Activated naive CD4-positive, alpha-beta T cell treated with anti-CD3 and anti-CD28 coated beads, Interleukin-2, amount 50 U/mL, for 16 hours (primary cell): ENCODE measurements at places on chromosomes 3 and 15.
A peak's percentile ranks its signal among the peaks of the same experiment; 100 is the strongest.

DNA sequence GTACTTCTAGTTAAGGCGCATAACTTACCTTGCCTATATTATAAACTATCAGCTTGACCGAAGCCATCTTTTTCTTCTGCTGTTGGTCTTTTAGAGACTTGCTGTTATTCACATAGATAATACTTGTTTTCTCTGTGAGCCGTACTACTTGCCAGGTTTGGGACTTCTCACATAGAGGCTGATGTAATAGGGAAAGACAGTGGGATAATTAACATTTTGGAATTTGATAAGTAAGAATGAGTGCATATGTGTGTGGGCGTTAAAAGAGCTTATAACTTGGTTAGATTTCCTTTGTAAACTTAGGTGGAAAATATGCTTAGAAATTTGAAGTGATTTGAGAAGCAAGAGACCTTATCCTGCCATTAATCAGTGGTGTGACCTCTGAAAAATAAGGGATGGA is 47.8 kb downstream of the FNDC3B start:
- no peak for DNase-seq

DNA sequence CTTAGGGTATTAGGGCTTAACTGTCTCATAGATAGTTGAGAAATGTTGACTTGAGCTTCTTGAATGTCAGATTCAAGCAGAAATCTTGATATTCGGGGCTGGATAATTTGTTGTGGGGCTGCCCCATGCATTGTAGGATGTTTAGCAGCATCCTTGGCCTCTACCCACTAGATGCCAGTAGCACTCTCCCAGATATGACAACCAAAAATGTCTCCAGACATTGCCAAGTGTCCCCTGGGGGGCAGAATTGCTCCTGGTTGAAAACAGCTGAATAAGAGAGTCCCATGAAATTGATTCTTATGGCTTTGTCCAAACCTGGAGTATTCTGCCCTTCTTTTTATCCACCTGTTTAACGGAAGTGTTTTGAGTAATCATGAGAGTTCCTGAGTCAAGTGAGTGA is 15.9 kb upstream of the LCMT2 start:
- DNase-seq: no peak

DNA sequence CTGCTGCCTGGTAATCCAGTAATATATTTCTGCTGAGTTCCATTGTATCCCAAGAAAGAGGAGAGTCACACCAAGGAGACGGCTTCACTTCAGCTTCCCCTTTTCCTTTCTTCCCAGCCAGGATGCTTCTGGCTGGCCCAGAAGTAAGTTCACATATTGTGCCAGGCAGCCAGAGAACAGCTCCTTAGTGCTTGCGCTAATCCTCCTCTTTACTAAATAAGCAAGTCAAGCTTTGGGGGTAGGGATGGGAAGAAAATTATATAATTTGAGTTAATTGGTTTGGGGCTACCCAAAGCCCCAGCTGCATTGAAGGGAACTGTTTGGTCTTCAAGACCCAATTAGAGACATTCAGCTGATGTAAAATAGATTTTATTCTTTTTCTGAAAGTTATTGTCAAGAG is 218.8 kb upstream of the HES1 start:
- no peak for DNase-seq

GRCh38 chr3:4358273-4358672 is 55.1 kb downstream of the SETMAR start:
- no peak for DNase-seq

DNA sequence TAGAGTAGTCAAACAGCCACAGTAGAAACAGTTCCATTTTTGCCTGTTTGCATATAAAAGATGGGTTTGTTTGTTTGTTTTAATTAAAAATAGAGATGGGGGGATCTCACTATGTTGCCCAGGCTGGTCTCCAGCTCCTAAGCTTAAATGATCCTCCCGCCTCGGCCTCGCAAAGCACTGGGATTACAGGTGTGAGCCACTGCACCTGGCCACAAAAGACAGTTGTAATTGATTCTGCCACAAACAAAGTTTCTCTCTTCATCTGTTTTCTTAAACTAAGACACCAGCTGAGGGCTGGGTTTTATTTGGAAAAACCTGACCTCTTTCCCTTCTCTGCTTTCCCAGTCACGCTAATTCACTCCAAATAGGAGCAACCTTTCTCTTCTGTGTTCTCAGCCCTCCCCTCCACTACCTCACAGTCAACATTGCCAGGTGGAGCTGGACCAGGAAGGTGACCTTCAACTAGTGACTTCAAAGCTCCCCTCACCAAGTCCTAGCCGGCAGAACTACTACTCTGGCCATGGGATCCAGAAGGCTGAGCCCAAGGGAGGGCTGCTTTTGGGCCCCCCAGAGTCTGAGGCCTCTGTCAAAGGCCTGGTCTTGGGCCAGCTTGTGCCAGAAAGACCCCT is 1.5 kb upstream of the IDH2 start:
- DNase-seq: no peak

DNA sequence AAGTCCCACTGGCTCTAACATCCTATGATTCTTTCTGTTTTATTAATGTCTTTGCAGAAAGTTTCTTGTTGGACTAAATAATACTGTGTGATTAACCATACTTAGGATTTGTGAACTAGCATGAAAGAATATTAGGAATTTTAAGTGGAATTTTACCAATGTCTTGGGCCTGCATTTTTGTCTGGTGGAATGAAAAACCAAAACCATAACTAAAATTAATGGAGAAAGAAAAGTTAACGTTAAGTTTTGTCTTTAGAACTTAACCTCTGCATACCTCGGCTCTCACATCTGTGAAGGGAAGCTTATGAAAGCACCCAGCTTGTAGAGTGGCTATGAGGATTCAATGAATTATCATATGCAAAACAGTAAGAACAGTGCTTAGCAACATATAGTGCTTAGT is 6.5 kb downstream of the FBN1 start:
- no peak for DNase-seq

- DNase-seq: no peak
Observed at GRCh38 chr3:133124511-133124910, 86.3 kb downstream of the TMEM108 start.

DNA sequence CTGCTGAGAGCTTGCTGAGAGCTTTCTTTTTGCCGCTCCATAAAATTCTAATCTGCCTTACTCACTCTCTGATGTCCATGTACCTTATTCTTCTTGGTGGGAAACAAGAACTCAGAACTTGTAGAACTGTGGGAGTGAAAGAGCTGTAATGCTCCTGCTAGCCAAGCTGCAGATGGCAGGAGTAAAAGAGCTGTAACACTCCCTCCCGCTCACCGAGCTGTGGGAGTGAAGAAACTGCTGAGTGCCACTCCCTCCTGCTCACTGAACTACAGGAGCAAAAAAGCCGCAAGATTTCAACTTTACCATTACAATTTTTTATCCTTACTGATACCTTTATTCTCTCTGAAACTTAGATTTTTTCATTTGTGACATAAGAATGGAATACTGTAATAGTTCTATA is 199.1 kb downstream of the SI start:
- no peak for DNase-seq

DNA sequence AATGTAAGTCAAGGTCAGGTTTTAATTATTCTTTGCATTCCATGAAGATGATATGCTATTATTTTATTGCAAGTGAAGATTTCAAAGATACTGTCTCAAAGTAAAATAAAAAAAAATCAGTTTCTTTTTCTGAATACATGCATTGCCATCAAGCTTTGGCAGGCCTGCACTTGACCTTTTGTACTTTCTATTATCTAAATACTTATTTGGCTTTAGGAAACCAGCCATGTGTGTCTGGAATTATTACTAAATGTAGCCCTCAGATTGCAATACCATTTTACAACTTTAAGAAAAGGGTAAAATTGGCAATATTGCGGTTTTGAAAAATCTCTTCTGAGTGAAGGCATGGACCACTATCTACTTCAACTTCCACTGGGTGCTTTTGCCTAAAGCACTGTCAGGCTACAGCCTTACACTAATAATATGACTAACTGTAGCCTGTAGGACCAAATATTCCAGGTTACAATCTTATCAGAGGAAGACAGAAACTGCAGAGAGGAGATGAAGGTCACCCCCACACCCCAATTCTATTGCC is 349.4 kb upstream of the DCBLD2 start:
- no peak for DNase-seq

- no peak for DNase-seq
Observed at GRCh38 chr15:76209942-76210341, 101.3 kb downstream of the ETFA start.

DNA sequence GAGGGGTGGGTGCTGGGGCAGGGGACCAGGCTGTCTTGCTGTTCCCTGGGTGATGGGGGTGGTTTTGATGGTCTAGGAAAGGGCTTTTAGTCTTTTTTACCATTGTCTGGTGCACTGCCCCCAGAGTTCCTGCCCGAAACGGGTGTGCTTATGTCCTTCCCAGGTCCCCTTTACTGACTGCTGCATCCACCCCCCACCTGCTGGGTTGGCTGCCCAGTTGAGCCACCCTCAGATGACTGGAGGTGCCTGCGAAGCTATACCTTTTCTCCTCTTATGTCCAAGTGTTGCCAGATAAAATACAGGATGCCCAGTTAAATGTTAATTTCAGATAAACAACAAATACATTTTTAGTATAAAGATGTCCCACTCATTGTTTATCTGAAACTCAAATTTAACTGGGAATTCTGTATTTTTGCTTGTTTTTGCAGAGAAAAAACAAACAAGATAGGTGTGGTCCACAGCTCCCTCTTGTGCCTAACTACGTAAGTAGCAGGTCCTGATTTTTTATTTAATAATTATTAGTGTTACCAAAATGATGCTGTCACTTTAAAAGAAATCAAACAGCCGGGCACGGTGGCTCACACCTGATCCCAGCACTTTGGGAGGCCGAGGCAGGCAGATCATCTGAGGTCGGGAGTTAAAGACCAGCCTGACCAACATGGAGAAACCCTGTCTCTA is 6.1 kb upstream of the RPP14 start:
- no peak for DNase-seq

- DNase-seq: no peak
Observed at GRCh38 chr3:134874737-134875413, 79.8 kb downstream of the EPHB1 start.

DNA sequence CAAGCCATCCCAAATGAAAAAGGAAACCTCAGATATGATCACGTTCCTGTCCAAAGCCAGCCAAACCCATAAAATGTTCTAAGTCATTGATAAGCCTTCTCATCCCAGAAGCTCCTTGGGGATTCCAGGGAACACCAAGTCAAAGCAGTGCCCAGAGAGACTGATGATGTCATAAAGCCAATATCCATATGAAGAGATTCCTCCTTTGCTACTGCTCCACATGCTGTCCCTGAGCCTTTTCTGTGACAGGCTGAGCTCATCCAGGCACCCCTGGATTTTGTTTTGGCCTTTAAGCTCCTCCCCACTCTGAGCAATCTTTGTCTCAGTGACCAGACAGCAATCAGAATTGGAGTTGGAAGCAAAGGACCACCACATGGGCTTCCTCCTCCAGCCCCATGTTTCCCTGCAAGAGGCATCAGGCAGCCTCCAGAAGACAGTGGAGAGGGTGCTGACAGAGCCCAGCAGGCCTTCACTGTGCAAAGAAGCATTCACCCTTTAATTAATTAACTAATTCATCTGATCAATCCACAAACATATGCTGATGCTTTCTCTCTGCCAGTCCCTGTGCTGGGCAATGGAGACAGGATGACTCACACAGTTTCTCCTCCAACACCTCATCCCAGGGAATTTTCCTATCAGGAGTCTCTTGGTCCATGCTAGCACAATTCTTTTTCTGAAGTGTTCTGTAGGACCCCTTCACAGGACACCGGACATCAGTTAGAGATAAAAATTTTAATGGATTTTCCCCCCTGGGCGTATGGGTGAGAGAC is 25.0 kb downstream of the MEX3B start:
- no peak for DNase-seq

DNA sequence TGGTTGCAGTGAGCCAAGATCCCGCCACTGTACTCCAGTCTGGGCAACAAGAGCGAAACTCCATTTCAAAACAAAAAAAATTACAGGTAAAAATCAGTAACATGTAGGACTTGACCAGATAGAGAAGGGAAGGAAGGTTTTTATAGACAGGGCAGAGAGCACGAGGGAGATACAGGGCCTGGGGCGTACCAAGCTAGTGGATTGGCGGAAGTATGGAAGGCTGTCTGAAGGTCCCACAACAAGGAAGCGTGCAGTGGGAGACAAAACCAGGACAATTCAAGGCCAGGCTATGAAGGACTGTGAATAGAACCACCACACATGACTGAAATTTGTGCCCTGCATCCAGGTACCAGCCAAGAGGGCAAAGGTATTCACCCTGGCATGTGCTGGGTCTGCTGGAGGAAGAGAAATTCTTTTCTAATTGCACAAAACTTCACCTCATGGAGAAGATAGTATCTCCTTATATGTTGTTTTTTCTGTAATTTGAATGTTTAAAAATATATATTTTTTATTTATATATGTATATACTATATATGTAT is 33.0 kb upstream of the BCL2A1 start:
- no peak for DNase-seq

GRCh38 chr15:63420333-63420747 is 38.7 kb upstream of the CA12 start:
- DNase-seq: no peak

GRCh38 chr3:39125841-39126500 is 18.5 kb downstream of the TTC21A start:
- DNase-seq: no peak

GRCh38 chr15:84736375-84736774 is 12.0 kb upstream of the ZNF592 start:
- peak; percentile 72 for DNase-seq

GRCh38 chr3:131730581-131730980 is 227.8 kb upstream of the MRPL3 start:
- DNase-seq: no peak

DNA sequence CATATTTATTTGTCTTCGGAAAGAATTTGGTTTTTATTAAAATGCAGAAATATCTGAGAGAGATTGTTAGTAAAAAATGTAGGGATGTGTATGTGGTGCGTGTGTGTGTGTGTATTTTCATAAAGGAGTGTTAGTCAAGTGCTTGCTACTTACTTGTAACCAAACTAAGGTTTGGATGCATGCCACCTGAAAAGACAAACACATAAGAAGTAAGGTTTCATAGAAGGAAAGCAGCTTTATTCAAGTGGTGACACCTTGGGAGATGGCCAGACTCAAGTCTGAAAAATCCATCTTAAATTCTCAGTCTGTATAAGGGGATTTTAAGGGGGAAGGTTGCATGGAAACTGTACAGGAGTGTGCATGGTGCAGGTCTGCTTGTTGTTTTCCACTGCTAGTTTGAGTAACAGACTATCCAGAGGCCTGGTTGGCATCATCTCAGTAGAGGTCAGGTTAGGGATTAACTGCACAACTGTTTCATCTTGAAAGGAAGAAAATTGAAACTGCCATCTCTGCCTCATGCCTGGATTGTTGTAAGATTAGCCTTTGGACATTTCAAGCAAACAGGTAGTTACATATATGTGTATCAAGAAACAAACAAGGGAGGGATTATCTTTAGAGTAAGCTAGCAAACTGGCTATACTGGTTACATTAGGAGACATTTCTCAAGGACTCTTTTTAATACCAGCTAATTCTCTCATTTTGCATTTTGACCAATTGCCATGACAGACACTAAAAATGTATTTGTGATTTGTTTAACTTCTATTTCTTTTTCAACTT is 196.7 kb downstream of the EPHA6 start:
- DNase-seq: no peak
